Activated T-helper 2 cell treated with anti-CD3 and anti-CD28 coated beads, Interferon-gamma antibody, Interleukin-2, Interleukin-4, amounts not matched to agents 10 μg/mL and 5 μg/mL and 100 μg/mL, durations not matched to agents 14 hours and 24 hours and 36 hours (primary cell): ENCODE measurements at places on chromosomes 5 and 9. TPM values are rescaled to one million over a fixed set of nuclear protein-coding genes. Genes with fewer than 3 reads are reported as not detected.

GRCh38 chr5:154611341-154611767 is 133.3 kb upstream of the HAND1 start:
- H3K27ac ChIP-seq, result no peak overlapping the region
- peaks cover 4% of the 10 kb centered on the region for H3K4me1 ChIP-seq
- DNase-seq, result no peak
- H3K4me3 ChIP-seq, result no peak overlapping the region
- peaks cover 42% of the 10 kb centered on the region for H3K27me3 ChIP-seq

DNA sequence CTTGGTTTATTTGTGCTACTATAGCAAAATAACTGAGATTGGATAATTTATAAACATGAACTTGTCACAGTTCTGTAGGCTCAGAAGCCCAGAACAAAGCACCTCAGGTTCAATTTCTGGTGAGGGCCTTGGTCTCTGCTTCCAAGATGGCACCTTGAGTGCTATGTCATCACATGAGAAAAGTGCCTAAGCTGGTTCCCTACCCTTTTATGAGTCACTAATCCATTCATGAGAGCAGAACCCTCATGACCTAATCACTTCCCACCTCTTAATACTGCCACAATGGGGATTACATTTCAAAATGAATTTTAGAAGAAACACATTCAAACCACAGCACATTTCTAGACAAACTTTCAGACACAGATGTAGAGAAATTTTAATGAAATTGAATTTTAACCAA is 98.2 kb upstream of the PRSS3 start:
- H3K27me3 ChIP-seq, result peaks cover 31% of the 10 kb centered on the region
- no peak overlapping the region for H3K4me3 ChIP-seq
- no peaks in the 10 kb centered on the region for H3K4me1 ChIP-seq
- H3K36me3 ChIP-seq, result no peaks in the 10 kb centered on the region

GRCh38 chr9:108473209-108474112 is 382.3 kb downstream of the ACTL7B start:
- no peak overlapping the region for H3K4me3 ChIP-seq
- H3K27ac ChIP-seq, result no peak overlapping the region
- no peaks in the 10 kb centered on the region for H3K36me3 ChIP-seq
- no peaks in the 10 kb centered on the region for H3K27me3 ChIP-seq
- no peak for DNase-seq

- DNase-seq, result no peak
- H3K27ac ChIP-seq, result no peak overlapping the region
- no peaks in the 10 kb centered on the region for H3K36me3 ChIP-seq
- H3K4me1 ChIP-seq, result no peaks in the 10 kb centered on the region
These were observed 181.4 kb downstream of the LURAP1L start for GRCh38 chr9:12956261-12956660.

DNA sequence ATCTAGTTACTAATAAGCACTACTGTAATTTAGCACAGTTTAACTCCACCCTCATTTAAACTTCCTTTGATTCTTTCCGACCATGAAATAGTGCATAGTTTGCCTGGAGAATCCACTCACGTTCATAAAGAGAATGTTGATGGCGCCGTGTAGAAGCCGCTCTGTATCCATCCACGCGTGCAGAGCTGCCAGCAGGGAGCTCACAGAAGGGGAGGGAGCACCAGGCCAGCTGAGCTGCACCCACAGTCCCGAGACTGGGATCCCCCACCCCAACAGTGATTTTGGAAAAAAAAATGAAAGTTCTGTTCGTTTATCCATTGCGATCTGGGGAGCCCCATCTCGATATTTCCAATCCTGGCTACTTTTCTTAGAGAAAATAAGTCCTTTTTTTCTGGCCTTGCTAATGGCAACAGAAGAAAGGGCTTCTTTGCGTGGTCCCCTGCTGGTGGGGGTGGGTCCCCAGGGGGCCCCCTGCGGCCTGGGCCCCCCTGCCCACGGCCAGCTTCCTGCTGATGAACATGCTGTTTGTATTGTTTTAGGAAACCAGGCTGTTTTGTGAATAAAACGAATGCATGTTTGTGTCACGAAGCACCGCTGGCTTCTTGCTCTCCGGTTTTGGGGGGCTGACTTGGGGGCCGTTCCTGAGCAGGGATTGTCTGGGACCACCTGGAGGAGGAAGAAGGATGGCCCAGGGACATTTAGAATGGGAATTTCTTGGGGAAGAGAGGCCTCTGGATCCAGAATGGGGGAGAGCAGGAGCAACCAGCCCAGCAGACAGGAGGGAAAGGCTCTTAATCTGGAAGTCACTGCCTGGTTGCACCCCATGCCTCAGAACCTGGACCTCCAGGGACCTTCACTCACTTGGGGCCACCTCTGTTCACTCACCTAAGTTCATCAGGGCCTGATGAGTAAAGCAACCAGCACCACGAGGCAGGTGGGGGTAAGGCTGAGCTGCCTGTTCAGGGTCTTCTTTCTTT is 35.4 kb downstream of the CXXC5 start:
- H3K27me3 ChIP-seq, result no peaks in the 10 kb centered on the region
- no peak overlapping the region for H3K4me3 ChIP-seq
- H3K4me1 ChIP-seq, result no peaks in the 10 kb centered on the region
- no peak overlapping the region for H3K27ac ChIP-seq
- H3K36me3 ChIP-seq, result no peaks in the 10 kb centered on the region

DNA sequence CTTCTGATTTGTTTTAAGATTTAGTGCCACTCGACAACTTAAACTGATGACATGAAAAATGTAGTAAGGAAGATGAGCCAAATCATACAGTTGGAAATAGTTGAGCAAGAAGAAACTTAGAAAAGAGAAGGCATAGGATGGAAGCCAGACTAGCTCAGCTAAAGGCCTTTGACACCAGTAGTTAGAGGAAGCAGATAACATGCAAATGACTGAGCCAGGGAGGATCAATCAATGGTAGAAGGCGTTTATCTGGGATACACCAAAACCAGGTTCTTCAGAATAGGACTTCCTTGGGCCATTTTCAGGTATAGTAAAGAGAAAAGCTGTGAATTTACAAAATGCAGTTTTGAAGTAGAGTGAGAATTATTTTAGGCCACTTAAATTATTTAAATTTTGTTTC is 3.2 kb downstream of the TDRD7 start:
- no peaks in the 10 kb centered on the region for H3K36me3 ChIP-seq
- no peak overlapping the region for H3K27ac ChIP-seq
- H3K4me1 ChIP-seq, result peaks cover 29% of the 10 kb centered on the region
- peaks cover 12% of the 10 kb centered on the region for H3K27me3 ChIP-seq
- no peak for DNase-seq

- H3K4me3 ChIP-seq, result no peak overlapping the region
- H3K27ac ChIP-seq, result no peak overlapping the region
- no peak for DNase-seq
- H3K27me3 ChIP-seq, result no peaks in the 10 kb centered on the region
- peaks cover 22% of the 10 kb centered on the region for H3K4me1 ChIP-seq
These were observed 35.9 kb downstream of the TGFBR1 start for GRCh38 chr9:99140685-99141314.

- no peak overlapping the region for H3K4me3 ChIP-seq
- DNase-seq, result no peak
- H3K27ac ChIP-seq, result no peak overlapping the region
These were observed 161.4 kb downstream of the DOCK2 start for GRCh38 chr5:169798438-169798837.

FAM163B gene
- total RNA-seq, result not detected in 2 replicates
